ENCODE measurements at places on chromosomes 6 and 20.

GRCh38 chr6:122780114-122780513, 598 bp downstream of the FABP7 start:
- DNase-seq = no peak

DNA sequence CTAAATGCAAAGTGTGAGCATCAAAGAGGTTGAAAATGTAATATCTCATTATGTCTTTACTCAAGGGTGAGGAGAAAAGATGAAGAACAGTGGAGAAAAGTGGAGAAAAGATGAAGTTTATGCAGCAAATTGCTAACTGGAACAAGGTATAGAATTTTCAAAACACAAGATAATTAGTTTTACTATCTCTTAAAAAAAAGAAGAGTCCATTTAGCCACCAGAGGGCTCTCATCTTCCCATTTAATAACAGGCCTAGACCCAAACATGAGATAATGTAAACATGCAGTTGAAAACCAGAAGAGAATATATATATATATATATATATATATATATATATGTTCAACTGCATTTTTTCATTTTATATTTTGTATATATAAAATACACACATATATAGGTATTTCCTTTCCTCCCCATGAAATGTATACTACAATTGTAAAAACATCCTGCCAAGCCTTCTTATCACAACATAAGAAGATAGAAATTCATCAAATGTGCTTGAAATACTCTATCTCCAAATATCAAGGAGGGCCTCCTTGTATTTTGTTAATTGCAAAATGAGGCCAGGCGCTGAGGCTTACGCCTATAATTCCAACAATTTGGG, 78.4 kb downstream of the ADTRP start:
- no peak for DNase-seq

- no peak for DNase-seq
Measured at GRCh38 chr6:53567701-53568100, 22.8 kb upstream of the GCLC start.

GRCh38 chr20:51310216-51310615, 232.3 kb downstream of the NFATC2 start:
- no peak for DNase-seq

GRCh38 chr20:54433636-54434035, 41.8 kb upstream of the DOK5 start:
- DNase-seq = no peak

DNA sequence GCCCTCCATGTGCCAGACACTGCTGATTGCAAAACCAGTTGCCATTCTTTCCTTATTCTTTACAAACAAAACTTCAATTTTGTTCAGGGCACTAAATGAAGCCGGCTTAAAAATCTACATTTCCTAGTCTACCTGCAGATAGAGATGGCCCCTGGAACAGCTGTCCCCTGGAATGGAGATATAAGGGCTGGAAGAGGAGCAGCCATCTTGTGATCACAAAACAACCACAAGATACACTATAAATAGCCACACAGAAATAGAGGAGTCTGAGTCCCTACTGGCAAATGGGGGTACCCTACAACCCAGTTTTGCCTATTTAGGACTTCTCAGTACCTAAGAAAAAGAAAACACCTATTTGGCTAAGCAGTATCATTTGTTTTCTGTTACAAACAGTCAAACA, 115.9 kb upstream of the BEND6 start:
- DNase-seq = no peak

GRCh38 chr6:166019214-166019613, 148.4 kb downstream of the TBXT start:
- DNase-seq = no peak

- DNase-seq = no peak
Measured at GRCh38 chr6:16705081-16705993, 55.9 kb downstream of the ATXN1 start.

DNA sequence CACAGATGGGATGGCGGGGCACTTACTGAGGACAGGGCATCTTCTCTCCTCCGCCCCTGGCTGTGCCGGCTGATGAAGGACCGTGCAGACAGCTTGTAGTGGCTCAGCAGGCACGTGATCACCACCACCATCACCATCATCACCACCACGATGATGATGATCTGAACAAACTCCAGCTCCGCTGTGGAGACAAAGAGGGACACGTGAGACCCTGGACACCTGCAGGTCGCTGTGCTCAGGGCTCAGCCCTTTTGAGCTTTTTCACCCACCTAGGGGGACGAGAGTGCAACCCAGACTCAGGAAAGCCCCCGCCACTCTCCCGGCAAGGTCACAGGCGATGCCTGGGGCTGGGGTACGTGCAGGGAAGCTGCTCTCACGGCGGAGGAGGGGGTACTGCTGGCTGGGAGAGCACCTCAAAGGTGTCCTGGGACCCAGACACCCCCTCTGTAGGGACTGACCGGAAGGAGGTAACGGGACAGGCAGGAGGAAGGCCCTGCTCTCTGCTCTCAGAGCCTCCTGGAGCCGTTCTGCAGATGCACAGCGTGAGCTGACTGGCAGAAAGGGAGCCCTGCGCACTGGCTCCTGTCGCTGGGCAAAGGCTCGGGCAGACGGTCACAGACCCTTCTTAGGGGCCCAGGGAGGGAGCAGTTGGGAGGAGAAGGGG, 39.4 kb upstream of the ZBP1 start:
- DNase-seq = no peak

- DNase-seq = peak; percentile 81
Measured at GRCh38 chr6:68634726-68635411, at the start of gene ADGRB3. Gene ADGRB3, plus strand, starts transcription at chr6:68635282. Its CDS starts 3,394 bp downstream, at chr6:68638676.

DNA sequence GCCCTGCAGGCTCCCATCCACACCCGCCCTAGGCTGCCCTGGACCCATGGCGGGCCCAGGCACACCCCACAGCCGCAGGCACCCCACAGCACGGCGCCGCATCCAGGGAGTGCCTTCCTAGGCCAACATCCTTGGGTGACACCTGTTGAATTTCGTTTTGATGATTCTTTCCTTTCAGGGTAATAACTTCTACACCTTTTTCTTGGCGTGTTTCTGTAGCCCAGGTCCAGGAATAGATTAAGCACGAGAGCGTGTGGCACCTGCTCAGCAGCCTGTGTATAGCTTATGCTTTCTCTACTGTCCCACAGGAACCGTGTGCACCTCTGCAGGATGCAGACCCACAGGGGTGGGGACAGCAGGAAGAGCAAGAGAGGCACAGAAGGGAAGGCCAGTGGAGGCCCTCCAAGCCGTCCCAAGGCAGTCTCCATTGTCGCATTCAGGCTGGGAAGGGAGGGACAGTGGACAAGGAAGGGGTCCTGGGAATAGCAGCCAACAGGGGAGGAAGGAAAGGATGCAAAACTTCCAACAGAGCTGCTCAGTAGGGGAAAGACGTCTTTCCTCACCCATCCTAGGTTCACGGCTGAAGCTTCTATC, 118.1 kb upstream of the AFDN start:
- no peak for DNase-seq

DNA sequence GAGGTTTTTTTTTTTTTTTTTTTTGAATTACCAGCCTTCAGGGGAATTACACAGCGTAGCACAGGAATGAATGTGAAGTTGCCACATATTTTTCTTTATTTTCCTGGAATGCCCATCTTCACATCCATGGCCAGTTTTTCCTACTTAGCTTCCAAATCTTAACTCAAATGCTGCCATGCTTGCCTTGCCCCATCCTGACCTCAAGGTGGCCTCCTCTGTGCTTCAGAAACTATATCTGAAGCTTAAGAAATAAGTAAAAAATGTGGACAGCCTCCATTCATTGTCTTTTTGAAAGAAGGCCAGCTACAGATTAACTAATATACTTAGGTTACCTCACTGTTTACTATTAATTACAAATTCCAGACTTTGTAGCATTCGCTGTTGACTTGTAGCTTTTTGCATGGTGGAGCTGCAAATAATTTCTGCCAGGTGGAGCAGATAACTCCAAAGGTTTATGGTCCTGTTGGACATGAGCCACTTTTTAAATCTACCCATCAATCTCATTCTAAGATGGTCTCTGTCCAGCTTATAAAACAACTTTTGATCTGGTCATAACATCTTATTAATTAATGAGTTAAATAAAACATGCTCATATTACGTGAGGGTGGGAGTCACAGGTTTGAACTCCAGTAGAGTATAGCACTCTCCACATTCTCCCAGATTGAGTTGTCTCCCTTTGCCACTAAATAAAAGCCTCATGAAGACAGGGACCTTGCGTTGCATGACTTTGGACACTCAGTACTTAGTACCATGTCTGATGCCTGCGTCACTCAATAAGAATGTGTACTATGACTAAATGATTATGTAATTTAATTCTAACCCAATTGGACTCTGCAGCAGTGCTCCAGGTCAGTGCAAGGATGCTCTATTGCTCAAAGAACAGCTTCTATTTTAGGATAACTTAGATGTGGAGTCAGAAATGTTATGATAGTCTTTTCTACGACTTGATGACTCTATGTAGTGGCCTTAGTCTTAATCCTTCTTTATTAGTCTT, 678.6 kb upstream of the CITED2 start:
- DNase-seq = no peak

- DNase-seq = peak; percentile 3
Measured at GRCh38 chr6:100664274-100665040, 199.7 kb upstream of the SIM1 start.

- DNase-seq = no peak
Measured at GRCh38 chr6:131966443-131966842, 15.3 kb upstream of the CCN2 start.

DNA sequence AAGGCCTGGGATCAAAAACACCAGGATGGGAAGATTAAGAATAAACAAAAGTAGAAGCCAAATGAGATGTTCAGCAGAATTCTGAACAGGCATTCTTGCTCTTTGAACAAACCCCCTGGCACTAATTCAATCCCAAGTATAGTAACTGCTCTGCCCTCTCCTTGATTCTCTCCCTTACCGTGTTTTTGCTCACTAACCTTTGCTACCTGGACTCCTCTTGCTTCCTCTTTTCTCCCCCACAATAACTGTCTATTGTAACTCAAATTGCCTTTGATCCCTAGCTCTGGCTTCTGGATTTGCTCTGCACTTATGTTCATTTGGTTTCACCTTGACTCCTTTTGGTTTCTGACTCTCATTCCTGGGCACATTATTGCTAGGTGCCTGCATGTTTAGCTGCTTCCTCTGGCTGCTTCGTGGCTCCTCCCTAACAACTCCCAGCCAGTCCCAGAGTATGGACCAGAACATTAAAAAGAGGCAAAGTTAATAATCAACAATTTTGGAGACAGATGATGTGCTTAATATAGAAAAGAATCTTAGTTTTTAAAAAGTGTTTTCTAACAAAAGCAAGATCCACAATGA, 65.4 kb upstream of the PHIP start:
- no peak for DNase-seq

- DNase-seq = no peak
Measured at GRCh38 chr20:46273717-46274116, 34.6 kb downstream of the CDH22 start.

DNA sequence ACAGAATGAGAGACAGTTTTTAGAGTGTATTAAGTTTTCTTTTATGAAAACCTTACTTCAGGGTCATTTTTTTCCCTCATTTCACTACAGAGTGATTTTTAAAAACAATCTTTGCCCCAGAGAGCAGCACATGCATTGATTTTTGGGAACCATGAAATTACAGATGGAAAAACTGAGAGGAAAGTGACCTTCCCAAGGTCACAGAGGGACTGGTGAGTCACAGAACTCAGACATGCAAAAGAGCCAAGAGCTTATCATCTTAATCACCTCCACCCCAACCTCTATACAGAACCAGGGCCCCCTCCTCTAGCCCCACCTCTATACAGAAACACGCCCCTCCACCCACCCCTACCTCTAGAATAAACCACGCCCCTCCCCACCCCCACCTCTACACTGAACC, 10.7 kb downstream of the PXMP4 start:
- no peak for DNase-seq

- DNase-seq = no peak
Measured at GRCh38 chr6:134634466-134634865, 315.4 kb downstream of the ALDH8A1 start.

- peak; percentile 92 for DNase-seq
Measured at GRCh38 chr20:31879143-31879987, 8.9 kb downstream of the TTLL9 start.

DNA sequence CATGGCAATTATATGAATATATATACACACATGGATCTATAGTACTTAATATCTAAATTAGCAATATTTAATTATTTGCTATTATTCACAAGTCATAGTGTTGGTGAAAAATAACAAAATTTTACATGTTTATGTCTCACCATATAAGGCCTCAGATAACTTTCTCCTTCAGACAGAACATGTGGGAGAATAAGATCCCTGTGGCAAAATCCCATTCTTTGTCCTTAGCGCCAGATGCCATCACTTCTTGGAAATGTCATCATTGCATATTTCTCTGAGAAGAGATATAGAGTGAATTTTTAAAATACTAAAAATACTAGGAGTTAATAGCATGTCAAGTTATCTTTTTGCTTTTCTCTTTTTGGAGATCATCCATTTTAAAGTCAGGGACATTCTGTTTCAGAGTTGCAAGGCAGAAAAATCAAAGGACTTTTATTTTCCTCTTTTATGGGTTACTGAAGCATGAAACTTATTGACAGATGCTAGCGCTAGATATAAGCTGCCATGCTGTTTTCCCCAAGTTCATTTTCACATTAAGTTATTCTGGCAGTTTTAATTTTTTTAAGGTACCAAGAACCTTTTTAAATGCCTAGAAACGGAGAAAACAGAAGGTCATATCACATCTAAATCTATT, 30.4 kb upstream of the STXBP5 start:
- DNase-seq = no peak

DNA sequence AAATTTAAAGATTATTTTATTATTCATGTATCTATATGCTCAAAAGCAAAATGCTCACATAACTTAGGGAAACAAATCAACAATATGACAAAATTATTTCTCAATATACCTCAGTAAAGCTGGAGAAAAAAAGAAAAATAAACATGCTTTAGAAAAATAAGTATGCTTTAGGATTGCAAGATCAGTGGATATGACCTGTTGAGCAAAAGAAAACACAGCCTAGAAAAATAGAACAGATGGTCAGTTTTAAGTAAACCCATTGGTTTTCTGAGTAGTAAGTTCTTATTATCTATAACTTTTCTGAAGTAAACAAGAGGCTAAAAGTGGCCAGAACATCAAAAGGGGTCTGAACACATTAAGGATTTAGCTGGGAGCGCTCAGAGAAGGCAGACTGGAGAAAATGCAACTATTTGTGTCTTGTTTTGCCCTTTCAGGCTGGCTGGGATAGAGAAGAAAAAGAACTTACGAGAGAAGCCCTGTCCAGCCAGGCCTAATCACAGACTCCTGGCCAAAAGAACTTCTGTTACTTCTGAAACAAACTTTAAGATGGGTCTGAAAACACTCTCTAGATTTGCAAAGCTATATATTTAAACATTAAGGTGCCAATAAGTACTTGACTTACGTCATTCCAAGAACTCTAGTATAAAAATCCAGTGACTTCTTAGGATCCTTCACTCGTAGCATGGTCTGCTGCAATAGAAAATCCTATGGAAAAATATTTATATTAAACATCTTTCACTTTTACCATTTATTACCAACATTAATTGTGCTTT, 16.5 kb downstream of the GLO1 start:
- DNase-seq = no peak

- no peak for DNase-seq
Measured at GRCh38 chr20:57977141-57977540, 251.3 kb downstream of the ANKRD60 start.

DNA sequence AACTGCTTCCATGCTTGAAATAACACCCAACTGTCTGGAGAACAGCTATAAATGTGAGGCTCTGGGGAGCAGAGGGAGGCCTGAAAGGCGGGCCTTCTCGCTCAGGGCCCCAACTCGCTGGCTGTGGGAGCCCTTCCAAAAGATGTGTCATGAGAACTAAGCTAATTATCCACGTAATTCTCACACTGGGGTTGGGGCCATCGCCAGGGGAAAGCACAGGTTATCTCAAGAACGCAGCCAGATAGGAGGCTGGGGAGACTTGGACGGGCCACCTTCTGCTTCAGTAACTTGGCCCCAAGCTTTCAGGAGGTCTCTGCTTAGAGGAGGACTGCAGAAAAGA, 1.6 kb downstream of the PXDC1 start:
- DNase-seq = no peak
